ENCODE measurements at places on chromosomes 1 and 21.

DNA sequence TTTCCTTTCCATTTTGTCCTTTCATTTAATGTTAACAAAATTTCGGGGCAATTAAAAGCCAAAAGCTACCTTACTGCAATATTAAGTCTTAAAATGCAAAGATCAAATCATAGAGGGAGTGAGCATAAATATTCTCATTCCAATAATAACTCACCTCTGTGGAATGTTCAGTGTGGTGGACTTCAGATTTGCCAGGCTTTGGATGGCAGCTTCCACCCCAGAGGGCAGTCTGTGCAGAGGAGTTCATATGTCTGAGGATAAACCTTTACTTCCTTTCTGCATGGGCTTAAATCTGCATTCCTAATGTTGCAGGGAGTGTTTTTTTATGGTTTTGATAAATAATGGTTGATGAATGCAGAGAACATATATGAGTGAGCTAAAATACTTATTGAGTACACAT is 16.3 kb downstream of the KIAA0040 start:
- no peak for DNase-seq

GRCh38 chr1:21919520-21919919 is 17.6 kb downstream of the HSPG2 start:
- DNase-seq = no peak

DNA sequence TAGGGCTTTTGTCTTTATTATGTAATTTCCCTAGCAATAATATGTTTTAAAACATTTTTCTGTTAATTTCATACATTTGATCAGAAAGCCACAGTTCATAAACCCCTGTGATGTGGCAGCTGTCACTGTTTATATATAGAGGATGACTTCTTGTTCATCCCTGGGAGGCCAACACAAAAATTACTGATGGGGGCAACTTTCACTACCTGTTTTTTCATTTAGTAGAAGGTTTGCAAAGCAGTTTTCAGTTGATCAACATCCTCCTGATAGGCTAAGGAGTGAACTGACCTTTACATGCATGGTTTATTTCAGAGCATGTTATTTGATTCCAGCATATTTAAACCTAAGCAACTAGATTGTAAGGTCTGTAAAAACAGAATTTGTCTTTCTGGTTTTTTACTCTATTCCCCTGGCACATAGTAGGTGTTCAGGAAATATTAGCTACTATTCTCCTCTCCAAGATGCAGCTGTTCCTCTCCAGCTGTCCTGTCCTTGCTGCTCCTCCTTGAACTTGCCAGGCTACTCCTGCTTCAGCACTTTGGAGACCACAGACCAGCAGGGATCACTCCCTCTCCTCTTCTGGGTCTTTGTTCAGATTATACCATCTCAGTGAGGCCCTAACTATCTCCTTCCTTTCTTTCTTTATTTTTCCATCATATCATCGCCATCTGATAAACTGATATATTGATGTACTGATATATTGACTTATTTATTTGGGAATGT is 54.7 kb downstream of the ROR1 start:
- peak; percentile 33 for DNase-seq

DNA sequence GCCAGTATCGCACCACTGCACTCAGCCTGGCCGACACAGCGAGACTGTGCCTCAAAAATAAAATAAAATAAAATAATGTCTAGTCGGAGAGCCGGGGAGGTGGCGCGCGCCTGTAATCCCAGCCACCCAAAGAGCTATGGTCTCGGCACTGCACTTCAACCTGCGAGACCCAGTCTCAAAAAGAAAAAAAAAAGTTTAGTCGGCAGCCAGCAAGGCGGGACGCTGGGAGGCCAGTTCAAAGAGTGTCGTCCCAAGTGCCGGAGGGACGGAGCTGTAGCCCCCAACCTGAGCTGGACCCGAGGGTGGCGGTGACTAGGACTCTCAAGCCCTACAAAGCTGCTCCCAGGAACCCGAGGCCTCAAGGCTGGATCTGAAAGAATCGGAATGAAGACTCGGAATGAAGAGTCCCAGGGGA is 632 bp upstream of the FALEC start:
- no peak for DNase-seq

DNA sequence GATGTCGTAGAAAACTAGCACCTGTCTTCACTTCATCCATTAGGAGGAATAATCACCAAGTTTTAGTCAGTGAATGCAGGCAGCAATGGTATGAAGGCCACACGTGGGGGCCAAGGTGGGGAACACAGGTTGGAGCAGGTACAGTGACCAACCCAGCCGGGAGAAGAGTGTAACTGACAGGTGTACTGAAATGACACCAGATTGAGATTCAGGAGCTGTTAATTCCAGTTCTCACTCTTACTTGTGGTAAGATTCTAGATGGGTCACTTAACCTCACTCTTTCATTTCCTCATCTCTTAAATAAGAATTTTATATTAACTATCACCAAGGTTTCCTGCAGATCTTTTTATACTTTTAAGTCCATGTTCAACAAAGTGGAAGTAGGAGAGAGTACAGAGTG is 206.2 kb upstream of the PTBP2 start:
- no peak for DNase-seq

DNA sequence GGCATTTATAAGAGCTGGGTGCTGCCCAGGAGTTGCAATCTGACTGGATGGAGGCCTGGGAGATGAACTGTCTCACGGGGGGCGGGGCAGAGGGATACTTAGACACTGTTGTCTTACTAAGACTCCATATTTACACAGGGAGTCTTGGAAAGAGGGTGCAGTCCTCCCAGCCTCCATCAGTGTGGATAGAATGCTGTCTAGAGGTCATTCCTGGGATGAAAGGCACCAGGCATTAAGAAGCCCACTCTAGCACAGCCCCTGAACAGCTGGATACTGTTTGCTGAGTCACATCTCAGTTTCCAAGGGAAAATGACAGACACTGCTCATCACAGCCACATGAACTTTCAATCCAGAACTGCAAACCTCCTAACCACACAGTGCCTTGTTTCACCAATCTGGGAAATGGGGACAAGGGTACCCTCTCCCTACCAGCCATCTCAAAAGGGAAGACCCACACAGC is 43.3 kb downstream of the SSBP3 start:
- DNase-seq = no peak

DNA sequence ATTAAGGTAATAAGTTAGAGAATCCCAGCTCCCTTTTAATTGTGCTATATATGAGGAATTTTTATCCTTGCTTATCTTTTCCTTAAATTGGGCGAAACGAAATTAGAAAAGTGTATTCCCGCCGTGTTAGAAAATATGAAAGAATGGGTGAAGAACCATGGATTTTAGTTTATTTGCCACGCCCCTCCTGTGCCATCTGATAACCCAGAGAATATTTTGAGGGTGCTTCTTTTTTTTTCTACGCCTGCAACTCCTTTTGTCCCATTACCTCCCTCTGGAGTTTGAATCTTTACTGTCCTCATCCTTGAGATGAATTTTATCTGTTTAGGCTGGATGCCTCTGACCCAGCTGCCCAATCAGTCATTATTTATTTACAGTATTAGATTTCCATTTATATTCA is 1.6 kb downstream of the TLCD4 start:
- DNase-seq = no peak

DNA sequence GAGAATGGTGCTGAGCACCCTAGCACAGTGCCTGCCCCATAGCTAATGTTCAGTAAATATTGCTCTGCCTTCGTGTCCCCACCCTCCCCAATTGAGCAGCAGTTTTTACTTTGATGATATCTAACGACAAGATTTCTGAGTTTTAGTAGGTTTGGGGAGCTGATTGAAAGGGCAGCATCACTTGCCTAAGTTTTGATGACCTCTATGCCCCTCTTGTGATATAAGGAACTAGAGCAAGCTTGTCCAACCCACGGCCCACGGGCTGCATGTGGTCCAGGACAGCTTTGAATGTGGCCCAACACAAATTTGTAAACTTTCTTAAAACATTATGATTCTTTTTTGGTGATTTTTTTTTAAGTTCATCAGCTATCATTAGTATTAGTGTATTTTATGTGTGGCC is 1.6 kb downstream of the CNIH4 start:
- peak; percentile 52 for DNase-seq

DNA sequence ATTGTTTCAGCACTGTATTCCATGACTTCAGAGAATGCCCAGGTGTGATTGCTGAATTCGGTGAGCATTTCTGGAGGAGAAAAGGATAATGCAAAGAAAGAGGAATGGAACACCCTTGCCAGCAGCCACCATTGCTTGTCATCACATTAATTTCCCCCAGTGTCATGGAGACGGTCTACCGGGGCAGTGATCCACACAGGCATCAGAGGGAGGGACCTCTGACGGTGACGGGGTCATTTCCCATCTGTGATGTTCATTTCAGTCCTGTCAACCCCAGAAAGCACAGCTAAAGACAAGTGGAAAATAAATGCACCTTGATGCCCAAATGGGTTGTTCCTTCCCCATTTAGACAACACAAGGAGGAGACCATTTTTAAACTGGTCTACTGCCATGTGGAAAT is 376.4 kb downstream of the PCP4 start:
- no peak for DNase-seq

- no peak for DNase-seq
Observed at GRCh38 chr1:108878678-108879077, 1.9 kb downstream of the GPSM2 start.

DNA sequence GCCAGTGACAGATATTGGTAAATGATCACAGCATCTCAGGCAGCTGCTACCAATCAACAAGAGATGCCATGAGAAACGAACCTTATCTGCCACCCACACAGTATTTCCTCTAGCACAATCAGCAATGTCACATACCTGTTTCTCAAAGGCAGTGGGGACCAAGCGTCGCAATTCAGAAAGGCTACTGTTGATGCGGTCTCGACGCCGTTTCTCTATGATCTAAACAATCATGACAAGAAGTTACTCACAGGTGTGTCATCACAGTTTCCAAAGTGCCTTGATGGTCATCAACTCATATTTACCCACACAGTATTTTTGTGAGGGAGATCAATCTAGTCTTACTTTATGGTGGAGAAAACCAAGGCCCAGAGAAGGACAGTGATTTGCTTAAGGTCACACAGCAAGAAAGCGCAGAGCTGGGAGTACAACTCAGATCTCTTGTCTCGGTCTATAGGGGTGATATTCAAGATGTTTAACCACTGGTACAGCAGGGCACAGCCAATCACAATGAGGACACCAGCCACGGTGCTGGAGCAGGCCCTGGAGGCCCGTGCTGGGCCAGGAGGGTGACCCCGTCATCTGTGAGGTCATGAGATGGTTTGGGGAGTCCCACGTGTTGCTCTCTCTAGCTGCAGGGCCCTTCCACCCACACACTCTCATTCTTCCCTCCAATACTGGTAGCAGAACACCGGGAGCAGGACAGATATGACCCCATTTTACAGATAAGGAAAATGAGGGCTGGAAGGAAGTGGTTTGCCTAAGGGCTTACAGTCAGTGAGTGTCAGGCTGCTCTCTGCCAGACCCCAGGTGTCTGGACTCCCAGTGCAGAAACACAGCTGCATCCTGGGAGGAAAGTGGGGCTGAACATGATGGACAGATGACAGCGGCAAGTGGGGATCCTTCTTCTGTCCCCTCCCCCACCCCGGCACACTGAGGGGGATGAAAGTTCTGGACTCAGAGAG is 7.8 kb downstream of the HEYL start:
- DNase-seq = no peak

DNA sequence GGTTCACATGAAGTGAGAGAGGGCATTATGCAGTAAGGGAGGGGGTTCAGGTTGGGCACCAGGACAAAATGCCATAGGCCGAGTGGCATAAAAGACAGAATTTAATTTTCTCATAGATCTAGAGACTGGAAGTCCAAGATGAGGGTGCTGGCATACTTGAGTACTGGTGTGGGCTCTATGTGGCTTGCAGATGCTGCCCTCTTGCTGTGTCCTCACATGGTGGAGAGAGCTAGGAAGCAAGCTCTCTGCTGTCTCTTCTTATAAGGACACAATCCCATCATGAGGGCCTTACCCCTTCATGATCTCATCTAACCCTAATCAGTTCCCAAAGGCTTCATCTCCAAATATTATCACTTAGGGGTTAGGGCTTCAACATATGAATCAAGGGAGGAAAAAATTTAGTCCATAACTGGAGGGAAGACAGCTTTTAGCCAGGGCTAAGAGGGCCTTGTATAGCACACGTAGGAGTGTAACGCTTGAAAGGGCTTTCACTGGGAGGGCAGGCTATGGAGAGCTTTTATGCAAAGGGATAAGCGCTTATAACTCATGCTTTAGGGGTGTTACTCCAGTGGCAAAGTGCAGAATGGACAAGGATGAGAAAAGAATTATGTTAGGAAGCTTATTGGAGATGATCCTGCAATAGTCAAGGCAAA is 64.5 kb downstream of the PLPPR5 start:
- DNase-seq = no peak

GRCh38 chr21:30567617-30568016 is 6.5 kb upstream of the KRTAP19-7 start:
- no peak for DNase-seq

- peak; percentile 67 for DNase-seq
Observed at GRCh38 chr21:26565111-26565510, 8.0 kb downstream of the CYYR1 start.

DNA sequence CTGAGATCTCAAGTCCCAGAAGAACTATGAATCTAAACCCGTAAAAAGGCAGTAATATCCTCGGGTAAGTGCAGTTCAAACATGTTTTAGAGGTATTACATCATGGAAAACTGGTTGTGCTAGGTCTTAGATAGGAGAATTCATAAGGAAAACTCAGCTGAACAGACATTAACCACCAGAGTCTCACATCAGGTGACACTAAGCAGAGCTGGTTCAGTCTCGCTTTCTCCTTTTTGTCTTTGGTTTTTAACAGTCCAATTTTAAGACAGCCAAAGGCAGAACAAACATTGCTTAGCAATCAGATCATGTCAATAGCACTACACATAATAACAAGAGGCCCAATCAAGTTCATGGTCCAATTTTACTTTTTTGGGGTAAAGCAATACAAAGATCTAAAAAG is 63.1 kb upstream of the MUTYH start:
- no peak for DNase-seq

DNA sequence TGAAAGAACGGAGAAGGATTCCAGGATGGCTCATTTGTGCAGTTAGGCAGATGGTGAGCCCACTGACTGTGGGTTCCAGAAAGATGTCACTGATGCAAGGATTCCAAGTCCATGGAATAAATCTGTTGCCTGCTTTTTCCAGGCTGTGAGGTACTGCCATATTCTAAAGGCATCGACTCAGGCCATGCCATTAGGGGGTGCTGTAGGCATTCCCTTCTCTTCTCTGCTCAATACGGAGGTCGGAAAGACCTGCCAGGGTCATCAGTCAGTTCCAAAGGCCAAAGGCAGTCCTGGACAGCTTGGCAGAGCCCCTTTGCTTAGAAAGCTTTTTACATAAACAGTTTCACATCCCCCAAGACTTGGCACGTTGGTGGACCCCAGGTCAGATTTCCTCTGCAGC is 31.7 kb upstream of the TMEM125 start:
- DNase-seq = peak; percentile 67

- no peak for DNase-seq
Observed at GRCh38 chr21:45454060-45454925, 49.3 kb downstream of the COL18A1 start.

DNA sequence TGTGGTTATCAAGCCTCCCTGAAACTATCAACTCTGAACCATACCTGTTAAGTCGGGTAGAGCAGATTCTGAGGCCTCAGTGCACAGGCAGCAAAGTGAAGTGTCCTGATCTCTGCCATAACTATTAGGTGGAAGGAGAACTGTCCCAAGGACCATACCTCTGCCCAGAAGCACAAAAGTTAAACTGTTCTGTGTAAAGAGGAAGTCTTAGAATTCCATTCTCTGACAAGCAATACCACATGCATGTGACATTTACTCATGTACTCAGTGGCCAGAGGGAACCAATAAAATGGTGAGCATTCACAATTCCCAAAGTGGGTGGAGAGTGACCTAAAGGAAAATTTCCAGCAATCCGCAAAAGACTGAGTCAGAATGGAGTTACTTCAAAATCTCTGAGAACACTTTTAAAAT is 61.0 kb downstream of the TOR3A start:
- peak; percentile 99 for DNase-seq
